ENCODE measurements at places on chromosomes 16 and 17.

DNA sequence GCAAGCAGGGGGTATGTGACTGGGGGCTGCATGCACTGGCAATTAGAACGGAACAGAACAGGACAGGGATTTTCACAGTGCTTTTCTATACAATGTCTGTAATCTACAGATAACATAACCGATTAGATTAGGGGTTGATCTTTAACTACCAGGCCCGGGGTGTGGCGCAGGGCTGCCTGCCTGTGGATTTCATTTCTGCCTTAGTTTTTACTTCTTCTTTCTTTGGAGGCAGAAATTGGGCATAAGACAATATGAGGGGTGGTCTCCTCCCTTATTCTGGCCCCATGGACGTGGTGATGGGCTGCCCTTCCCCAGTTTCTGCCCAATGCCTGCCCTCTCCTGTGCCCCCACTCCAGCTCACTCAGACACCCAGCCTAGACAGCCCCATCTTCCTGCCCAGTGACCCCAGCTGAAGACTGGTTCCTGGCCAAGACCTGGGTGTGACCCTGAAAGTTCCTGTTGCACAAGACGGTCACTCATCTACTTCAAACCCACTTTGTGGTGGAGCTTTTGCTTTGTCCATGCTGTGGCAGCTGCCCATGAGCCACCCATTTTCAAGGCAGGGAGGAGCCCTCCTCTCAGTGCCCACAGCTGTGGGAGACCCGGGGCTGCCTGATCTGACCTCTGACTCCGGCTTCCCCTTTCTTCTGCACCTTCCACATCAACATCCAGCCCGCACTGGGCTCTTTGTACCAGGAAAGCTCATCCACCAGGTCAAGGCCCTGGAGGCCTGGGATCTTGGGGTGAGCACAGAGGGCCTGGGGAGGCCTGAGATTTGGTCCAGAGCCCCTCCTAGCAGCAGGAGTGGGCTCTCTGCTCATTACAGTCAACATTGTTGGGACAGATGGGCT is 18.6 kb downstream of the ALOX12B start:
- no peak for DNase-seq

DNA sequence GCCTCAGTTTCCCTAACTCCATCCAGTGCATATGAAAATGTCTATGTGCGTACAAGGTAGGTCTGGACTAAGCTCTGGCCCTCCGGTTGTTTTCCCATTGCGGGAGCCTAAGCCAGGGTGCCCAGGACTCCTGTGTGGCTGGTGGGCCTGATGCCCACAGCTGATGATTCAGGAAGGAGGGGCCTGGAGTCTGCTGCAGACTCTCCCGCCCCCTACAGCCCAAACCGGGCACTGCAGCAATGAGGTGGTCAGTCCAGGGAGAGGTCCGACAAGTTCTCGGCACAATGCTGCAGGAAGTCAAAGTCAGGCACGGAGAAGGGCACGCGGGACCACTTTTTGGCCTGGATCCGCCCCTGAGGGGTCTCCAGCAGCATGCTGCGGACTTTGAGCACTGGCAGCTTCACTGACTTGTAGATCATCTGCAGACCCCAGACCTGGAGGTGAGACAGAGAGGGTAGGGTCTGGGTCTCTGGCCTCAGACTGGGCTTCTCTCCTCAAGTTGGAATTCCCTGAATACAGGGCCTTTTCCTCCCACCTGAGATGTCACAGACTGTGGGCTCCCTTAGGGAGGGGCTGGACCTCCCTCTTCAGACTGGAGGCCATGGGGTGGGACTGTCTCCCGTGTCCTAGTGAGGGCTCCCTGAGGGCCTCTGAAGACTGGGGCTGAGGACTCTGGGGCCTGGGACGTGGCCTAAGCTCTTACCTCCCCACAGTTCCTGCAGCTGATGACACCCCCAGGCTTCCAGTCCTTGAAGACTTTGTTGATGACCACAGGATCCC is 3.4 kb upstream of the ZNF385C start:
- DNase-seq: peak; percentile 59

DNA sequence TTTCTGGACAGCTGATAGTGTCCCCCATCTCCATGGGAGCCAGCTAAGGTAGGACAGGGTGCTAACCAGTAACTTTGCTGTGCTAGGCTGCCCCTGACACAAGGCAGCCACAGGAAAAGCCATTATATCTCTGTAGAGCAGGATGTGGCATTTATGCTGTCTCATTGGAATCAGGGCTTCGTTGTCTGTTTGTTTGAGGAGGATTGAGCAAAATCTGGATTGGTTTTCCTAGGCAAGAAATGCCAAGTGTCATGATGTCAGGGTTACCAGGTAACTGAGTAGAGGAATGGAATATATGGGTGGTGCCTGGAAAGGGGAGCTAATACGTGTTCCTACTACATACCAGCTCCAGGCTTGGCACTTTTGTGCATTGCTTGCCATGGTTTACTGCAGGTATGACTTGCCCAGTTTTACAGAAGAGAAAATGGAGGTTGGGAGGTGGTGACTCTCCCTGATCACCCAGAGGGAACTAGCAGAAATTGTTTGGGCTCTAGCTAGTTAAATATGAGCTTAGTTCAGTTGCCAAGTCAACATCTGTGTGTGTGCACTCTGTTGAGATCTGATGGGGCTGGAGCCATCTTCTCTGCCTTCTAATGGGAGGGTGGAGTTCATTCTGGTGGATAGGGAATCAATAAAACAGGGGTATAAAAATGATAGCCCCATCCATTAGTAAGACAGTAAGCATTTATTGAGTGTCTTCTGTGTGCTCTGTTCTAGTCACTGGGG is 33.9 kb downstream of the GNAO1 start:
- no peak for DNase-seq

GRCh38 chr17:62628831-62629555 is 1.5 kb downstream of the MRC2 start:
- DNase-seq: no peak

GRCh38 chr16:47197536-47198179 is 53.9 kb upstream of the NETO2 start:
- DNase-seq: no peak

GRCh38 chr16:29835926-29836325 is 15.7 kb downstream of the MVP start:
- DNase-seq: no peak

GRCh38 chr16:85093705-85094104 is 18.6 kb downstream of the CIBAR2 start:
- no peak for DNase-seq

DNA sequence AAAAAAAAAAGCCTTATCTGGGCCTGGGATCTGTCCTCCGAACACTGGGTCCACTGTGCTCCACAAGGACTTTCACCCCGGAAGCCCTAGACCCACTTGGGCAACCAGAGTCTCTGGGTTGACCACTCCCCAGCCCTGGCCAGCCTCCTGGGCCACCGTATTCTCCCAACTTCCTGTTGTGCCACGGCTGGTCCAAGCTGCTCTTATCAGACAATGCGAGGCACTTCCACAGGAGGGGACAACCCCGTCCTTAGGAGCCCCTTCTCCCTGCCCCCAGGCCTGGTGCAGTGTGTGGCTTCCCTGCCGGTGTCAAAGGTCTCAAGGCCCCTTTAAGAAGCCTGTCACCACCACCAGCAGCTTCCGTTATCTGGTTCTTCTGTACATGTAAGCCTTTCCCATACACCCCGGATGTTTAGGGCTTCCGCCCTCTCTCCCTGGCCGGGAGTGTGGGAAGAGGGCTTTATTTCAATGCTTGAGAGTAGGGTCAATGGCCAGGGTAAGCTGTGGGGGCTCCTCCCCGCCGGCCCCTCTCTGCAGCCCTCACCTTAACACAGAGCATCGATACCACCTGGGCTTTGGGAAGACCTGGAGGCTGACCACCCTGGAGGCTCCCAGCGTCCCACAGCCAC is 313.0 kb downstream of the SEC14L1 start:
- DNase-seq: no peak
